ENCODE measurements at places on chromosomes 6 and 20.

DNA sequence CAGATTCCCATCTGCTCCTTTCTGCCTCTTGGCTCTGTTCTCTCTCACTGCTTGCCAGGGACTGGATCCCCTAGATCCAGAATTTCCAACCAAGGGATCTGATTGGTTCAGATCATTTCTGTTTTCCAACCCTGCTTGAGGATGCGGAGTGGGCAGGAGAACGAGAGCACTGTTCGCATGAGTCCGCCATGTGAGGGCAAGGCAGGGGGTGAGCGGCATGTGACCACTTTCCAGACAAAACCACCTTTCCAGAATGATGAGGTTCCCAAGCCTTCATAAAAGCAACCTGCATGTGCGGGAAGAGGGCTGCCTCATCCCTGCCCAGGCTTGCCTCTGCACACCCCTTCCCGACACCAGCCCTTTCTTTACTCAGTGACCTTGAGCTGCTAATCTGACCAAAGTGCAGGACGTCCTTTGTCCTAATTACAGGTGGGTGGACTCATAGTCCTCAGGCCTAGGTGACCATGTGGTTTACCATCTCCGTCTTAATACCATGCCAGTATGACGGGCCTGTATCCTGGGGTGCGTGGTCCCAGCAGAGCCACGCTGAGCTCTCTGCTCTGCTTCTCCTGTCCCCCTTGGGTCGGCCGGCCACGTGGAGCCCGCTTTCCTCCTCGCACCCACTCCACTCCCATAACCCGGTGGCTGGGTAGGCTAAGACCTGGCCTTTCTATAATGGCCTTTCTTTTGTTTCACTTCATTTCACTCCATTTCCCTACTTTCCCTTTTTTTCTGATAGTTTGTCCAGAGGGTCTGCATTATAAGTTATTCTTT, 14.4 kb downstream of the NQO2 start:
- DNase-seq, result no peak

DNA sequence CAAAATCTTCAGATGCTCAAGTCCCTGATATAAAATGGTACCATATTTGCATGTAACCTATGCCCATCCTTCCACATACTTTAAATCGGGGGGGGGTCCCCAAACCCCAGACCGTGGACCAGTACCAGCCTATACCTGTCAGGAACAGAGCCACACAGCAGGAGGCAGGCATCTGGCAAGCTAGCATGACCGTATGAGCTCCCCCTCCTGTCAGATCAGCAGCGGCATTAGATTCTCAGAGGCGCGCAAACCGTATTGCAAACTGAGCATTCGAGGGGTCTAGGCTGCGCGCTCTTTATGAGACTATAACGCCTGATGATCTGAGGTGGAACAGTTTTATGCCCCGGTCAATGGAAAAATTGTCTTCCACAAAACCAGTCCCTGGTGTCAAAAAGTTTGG, 30.7 kb downstream of the FGD2 start:
- no peak for DNase-seq

DNA sequence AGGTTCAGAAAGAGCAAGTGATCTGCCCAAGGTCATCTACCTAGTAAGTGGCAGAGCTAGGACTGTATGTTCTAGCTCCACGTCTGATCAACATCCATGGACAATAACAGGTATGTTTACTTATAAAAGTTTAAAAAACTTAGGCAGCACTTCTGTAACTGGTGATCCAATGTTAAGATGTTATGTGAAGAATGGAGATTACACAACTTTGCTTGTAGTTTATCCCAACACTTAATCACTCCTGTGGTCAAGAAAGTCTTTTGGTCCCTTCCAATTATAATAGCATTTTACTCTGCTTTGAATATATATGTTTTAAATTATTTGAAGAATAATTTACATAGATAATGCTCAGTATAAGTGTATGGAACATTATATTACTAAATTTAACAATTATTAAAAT, 4.8 kb downstream of the FBXO30 start:
- DNase-seq, result no peak

- no peak for DNase-seq
Observed at GRCh38 chr20:25242231-25242630, 5.7 kb upstream of the PYGB start.

DNA sequence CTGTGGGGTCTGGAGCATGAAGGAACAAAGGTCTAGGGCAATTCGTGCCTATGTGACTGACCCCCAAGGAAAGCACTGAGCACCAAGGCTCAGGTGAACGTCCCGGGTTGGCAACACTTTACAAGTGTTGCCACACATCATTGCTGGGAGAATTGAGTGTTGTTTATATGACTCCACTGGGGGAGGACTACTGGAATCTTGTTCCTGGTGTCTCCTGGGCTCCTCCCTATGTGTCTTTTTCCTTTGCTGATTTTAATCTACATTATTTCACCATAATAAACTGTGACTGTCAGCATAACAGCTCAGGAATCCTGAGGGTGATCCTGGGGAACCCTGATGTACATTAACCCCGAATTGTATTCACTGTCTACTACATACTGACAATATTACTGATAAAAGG, 207.7 kb upstream of the BMP2 start:
- DNase-seq, result no peak

GRCh38 chr20:62959101-62959971, 6.8 kb downstream of the SLC17A9 start:
- no peak for DNase-seq

DNA sequence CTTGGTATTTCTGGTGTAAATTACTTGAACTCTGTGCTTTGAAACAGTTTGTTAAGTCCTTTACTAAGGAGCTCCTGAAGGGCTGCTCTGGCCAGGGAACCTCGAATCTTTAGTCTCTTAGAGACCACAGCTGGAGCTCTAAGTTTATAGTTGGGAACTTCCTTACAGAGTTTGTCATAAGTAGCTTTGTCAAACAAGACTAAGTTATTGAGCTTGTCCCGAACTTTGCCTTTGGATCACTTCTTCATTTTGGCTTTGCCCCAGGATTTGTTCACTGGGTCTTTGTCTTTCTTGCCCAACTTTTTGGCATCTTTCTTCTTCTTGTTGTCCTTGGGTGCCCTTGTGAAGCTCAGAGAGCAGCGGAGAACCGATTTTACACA, 64.8 kb downstream of the FAM50B start:
- DNase-seq, result no peak

GRCh38 chr6:134245041-134245440, 72.9 kb downstream of the SGK1 start:
- no peak for DNase-seq

GRCh38 chr20:46648903-46649649, 2.2 kb downstream of the SLC13A3 start:
- no peak for DNase-seq

- no peak for DNase-seq
Observed at GRCh38 chr6:118638288-118638687, 13.1 kb downstream of the CEP85L start.

DNA sequence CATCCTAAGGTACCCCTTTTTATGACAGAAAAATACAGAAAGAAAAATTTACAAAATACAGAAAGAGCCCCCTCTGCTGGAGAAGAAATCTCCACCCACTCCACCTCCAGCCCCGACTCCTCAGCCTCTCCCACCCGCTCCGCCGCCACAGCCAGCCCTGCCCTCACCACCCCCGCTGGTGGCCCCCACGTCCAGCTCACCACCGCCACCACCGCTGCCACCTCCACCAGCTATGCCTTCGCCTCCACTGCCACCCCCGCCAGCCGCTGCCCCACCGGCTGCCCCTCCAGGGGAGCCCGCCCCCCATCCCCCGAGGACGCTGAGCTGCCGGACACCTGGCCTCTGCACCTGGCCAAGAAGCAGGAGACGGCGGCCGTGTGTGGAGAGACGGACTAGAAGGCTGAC, 17.7 kb downstream of the WFDC2 start:
- DNase-seq, result no peak

DNA sequence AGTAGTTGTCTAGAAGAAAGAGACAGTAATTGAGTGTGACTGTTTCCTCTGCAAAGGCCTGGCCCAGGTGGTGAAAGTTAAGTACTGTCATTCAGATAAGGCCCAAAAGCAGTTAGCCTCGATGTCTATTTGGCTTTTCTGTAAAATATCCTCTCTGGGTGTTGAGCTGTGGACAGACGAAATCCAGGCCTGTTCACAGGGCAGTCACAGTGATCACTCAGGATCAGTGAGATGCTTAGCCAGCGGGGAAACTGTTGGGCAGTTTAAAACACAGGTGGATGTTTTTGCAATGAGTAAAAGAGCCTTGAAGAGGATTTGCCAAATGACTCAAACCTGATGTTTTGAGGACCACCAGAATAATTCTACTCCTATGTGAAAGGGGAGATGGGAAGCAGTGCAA, 22.0 kb upstream of the PRDM1 start:
- no peak for DNase-seq

DNA sequence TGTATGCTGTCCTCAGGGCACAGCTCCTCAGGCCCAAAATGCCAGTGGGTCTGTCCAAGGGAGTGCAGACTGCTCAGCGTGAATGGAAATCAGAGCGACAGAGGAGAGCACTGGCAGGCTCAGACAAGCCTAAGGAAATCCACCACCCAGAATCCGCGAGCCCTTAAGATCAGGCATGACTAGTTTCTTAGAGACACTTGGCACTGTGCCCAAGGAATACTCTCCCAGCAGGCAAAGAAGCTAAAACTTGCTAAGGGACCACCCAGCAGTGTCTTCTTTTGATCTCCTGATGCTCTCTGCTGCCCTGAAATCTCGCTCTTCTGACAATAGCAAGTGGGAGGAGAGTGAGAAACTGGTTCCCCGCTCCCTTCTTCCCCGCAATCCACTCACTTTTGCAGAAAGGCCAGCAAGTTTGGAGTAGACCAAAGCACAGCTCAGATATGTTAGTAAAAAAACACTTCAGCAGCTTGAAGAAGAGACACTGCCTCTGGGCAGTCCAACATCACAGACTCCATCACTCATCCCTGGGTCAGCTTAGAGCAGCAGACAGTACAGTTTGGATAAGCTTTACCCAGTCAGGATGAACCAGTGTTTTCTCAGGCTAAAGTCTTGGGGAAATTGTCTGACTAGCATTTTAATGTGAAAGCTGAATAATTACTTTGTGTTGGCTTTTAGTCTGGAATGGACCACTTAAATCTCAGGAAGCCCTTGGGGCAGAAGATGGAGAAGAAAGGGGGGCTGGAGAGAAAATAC, 32.4 kb downstream of the TRAF3IP2 start:
- no peak for DNase-seq

GRCh38 chr6:143928853-143929252, 64.6 kb downstream of the ZC2HC1B start:
- DNase-seq, result no peak

DNA sequence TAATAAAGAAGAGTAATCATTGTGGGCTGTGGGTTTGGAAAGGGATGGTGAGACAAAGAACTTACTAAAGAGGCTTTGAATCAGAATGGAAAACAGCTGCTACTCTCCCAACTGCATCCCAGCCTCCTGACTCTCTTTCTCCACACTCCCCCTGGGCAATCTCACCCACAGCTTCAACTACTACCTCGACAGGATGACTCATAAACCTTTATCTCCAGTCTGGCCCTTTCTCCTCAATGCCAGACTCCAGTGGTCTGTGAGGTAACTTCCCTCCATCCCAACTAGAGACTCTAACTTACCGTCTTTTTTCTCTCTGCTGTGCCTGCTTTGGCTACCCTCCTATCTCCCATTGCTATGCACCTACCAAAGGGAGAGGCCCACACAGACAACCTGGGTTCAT, 135.3 kb upstream of the RREB1 start:
- no peak for DNase-seq

DNA sequence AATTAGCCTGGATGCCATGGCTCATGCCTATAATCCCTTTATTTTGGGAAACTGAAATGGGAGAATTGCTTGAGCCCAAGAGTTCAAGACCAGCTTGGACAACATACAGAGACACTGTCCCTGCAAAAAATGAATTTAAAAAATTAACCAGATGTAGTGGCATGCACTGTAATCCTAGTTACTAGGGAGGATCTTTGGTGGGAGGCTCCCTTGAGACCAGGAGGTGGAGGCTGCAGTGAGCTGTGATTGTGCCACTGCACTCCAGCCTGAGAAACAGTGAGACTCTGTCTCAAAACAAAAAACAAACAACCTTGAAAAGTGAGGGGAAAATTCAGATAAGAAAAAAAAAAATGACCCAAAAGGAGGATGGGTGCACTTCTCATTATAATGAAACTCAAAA, 23.4 kb downstream of the CAP2 start:
- no peak for DNase-seq

GRCh38 chr6:26158076-26158580, 70.9 kb downstream of the HFE start:
- no peak for DNase-seq

- no peak for DNase-seq
Observed at GRCh38 chr6:30363459-30363858, 18.5 kb downstream of the RPP21 start.

DNA sequence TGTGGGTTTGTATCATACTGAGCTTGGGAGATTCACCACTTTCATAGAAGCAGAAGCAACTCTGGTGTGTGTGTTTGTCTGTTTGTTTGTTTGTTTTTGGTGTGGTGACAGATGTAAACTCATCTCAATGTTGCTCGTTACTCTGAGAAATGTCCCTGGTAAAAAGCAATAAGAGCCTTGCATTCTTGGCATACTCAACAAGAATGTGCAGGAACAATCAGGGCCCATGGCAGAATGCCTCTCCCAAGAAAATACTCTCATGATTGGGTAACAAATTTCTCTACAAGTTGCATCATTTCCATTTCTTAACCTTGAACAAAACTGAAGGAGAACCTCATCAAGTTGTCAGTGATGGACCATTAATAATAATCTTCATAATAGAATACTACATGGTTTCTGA, 43.0 kb upstream of the PKHD1 start:
- DNase-seq, result no peak

DNA sequence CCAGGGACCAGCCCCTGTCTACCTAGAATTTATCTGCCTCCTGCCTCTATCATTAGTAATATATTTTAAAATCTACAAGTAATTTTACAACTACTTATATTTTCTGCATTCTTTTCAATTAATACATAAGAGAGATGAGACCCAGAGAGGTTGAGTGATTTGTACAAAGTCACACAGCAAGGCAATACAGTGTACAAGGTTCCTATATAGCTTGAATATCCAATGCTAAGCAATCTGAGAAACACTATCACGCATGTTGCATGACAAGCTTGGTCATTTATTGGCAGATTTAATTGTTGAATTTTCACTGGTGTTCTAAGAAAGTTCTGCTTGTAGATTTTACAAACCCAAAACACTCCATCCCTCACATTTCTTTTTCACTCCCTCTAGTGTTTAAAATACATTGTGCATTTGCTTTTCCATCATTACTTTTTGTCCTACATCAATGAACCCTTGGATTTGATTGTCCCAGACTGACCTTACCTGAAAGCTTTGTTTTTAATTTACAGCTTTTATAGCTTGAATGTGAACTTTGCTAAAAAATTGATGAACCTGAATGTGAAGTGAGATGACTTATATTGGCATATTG, 520.9 kb upstream of the CITED2 start:
- no peak for DNase-seq

GRCh38 chr6:118288355-118289124, 259.6 kb upstream of the PLN start:
- no peak for DNase-seq

DNA sequence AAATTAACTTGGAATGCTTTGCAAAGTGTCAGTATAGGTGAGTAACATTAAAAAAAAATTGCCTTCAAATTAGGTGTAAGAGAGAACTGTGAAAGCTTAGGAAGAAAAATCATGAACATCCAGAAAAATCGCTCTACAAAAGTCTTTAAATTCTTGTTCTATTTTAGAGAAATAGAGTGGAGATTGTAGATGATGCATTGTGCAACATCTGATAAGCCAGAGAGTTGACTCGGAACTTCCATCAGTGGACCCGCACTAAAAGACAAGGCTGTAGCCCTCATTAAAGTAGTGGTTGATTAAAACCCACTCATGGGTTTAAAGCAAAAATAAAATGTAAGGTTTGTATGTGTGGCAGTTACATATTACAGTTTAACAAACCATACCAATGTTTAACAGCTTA, 35.8 kb downstream of the MAP3K4 start:
- DNase-seq, result no peak

GRCh38 chr20:62557462-62557861, 81.7 kb upstream of the GATA5 start:
- DNase-seq, result no peak

Data from CD4-positive, alpha-beta T cell treated with Interleukin-2 at 100 ng/mL for 4 hours (primary cell).